NCI-H2029 treated with DMSO at 0.1 percent for 48 hours (cell line): ENCODE measurements at places on chromosomes 2 and 18.

DNA sequence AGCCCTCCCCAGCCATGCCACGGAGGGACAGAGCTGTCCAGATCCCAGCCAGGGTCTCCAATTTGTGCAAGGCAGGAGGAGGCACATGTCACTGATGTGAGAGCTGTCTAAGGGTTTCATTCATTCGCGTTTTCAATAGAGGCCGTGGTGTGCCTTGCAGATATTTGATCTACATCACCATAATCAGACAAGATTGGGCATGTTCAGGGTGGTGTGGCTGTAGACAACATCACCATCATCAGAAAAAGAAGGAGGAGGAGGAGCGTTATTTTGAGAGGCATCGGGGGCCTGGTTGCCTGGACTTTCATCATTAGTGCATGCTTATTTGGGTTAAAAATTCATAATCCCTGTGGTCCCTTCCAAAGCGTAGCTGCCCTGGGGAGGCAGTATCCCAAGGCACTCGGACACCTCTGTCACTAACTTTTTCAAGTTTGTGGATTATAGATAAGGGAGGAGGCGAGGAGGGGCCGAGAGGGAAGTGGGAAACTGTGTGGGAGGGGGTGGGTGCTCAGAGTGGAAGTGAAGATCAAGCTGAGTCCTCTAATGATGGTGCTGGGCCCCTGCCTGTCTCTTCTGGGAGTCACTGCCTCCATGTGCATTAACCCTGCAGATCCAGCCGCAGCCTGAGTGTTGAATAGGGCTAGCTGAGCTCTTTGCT lies 194.1 kb downstream of the CTIF start:
- no peak for DNase-seq

GRCh38 chr2:64284751-64285150 lies 140.5 kb upstream of the PELI1 start:
- peak; percentile 2 for DNase-seq

GRCh38 chr2:159557437-159558034 lies 58.8 kb downstream of the BAZ2B start:
- no peak for DNase-seq

DNA sequence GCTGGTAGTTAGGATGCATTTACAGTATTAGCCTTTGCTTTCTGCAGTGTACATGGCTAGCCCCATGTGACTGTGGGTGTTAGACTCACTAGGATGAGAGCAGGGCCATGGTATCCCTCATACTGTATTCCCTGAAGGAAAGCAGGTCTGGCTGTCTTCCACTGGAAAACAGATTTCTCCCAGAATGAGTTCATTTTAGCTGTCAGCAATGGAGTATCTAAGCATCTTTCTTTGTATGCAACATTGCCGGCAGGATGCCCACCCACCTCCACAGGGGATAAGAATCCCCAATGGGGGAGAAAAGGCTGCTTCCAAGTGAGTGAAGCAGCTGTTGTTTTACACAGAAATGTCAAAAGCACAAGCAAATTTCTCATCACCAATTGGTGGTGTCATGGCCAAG lies 142.7 kb upstream of the KLHL14 start:
- DNase-seq, result no peak

- no peak for DNase-seq
Measured at GRCh38 chr2:102703748-102704147, 58.1 kb upstream of the TMEM182 start.

- DNase-seq, result no peak
Measured at GRCh38 chr2:207226243-207226642, 60.5 kb upstream of the KLF7 start.

- no peak for DNase-seq
Measured at GRCh38 chr2:120161190-120161589, 62.0 kb downstream of the TMEM185B start.

DNA sequence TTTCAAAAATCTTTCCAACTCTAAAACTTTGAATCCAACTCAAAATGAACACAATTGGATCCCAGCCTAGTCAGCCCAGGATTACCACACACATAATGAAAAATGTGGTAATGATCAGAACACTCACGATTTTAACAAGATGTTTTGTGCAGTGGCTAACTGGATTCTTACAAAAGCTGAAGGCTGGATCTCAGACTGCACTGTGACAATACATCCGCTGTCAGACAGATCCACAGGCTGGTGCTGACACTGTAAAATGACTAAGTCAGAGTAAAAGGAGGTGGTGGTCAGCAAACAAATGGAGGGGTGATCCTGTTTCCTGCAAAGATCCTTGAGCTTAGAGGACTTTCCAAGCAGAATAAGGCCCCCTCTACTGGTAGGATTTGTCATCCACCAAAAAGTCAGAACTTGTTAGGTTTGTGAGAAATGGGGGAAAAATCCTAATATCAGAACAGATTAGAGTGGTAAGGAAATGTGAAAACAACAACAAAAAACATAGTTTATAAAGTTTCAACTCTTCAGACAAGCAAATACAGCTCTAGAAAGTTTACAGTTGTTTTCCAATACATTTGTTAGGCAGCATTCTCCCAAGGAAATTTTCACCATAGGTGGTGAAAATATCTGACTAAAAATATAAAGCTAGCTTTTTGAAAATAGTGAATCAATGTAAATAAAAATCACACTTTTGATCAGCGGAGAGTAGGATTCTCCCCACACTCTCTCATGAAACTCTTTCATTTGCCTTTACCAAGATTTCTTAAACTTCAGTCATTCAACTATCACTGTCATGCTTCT lies 211.9 kb downstream of the AGPS start:
- DNase-seq, result no peak

DNA sequence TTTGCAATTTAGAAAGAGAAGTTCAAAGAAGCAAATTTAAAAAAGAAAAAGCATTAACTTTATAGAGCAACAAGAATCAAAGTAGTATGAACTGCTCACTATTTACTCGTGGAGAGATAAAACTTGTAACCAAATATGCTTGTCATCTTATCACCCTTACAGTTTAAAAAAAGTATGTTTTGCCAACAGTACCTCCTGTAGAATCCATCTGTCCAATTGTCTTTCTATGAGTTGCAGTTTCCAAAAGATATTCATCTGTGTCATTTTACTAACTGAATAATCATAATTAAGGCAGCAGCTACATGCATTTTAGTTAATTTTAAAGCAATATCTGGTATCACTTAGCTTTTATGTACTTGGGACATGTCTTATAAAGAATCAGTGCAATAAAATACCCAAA lies 1112.3 kb downstream of the DSC3 start:
- no peak for DNase-seq

- no peak for DNase-seq
Measured at GRCh38 chr2:125711075-125711474, 944.9 kb upstream of the GYPC start.

DNA sequence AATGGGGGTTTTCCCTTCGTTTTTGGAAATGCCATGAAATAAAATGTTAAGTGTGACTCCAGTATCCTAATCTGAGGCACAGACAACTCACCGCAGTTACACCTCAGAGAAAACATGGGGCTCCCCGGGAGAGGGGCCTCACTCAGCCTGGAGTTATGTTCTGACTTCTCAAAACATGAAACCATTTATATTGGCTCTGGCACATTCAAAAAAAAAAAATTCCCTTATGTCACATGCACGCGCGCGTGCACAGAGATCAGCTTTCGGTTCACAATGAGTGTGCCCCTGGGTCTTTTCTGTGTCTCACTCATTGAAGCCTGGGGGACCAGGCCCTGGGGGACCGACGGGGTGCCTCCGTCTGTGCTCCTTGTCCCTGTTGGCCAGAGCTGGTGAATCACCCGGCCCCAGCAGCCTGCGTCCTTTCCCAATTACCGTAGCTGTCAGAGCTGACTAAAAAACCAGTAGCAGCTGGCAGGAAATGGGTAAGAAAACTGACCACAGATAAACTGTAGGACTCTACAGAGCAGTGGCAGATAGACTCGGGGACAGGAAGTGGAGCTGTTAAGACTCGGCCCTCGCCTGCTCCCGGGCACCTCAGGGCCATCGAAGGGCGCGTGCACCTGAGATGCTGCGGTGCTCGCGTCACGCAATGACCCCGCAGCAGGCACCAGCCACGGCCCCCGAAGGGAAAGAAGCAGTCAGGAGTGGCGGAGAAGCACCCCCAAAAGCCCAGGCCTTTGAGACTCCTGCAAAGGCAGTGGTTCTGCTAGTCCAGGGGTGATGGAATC lies 138.3 kb upstream of the ID2 start:
- DNase-seq, result peak; percentile 40

- DNase-seq, result no peak
Measured at GRCh38 chr2:3296182-3296972, 81.2 kb downstream of the EIPR1 start.

DNA sequence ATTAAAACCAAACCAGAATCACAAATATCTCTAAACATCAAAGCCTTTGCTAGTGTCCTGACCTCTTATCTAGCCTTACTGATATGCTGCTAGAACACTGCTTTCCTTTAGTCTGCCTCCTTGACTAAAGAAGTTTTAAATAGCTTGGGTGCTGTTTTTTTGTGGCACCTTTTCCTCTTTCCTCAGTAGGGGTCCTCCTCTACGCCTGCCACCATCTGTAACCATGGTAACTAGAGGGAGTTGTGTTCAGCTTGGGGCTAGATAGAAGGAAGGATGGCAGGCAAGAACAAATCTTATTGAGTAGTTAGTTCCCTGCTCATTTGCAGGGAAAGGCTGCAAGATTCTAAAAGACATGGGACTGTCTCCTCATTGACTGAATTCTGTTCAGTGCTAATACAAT lies 86.0 kb downstream of the TAF4B start:
- DNase-seq, result no peak

DNA sequence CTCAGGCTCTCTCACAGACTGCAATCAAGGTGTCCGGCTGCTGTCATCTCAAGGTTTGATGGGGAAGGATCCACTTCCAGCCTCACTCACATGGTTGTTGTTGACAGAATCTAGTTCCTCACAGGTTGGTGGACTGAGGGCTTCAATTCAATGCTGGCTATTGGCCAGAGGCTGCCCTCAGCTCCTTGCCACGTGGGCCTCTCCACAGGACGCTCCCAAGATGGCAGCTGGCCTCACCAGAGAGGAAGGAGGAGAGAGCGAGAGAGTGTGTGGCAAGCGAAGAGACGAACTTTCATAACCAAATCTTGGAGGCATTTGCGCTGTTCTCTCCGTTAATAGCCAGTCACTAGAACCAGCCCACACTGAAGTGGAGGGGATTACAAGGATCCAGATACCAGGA lies 13.5 kb upstream of the DNMT3A start:
- DNase-seq, result no peak

DNA sequence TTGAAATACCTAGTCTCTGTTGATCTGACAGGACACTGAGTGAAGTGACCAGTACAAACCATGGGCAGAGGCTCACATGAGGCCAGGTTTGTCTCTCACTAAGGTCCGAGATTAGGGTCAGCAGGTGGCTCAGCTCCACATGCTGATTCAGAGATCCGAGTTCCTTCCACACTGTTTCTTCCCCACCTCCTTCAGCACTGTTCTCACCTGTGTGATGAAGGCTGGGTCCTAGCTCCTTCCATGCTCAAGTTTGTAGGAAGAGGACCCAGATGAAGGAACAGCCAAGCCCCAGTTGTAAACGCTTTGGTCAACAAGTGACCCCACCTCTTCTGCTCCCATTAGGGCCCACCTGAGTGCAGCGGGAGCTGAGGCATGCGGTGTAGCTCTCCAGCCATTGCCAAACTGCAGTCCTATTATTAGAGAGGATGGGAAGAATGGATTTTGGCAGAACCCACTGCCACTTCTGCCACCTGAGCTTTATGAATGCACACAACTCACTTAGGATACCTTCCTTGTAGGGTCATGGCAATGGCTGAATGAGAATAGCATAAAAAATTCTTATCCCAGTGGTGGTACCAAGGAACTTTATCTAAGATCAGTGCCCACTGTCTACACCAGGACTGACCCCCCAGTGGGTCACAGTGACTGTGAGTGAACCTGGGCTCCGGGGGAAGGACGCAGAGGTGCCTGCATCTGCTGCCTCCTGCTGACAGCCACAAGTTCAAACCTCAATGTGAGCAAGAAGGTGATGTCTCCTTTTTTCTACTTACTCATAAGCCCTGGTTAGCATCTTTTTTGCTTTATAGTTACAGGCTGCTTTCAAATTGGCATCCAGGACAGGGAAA lies 324.8 kb upstream of the HS6ST1 start:
- no peak for DNase-seq

DNA sequence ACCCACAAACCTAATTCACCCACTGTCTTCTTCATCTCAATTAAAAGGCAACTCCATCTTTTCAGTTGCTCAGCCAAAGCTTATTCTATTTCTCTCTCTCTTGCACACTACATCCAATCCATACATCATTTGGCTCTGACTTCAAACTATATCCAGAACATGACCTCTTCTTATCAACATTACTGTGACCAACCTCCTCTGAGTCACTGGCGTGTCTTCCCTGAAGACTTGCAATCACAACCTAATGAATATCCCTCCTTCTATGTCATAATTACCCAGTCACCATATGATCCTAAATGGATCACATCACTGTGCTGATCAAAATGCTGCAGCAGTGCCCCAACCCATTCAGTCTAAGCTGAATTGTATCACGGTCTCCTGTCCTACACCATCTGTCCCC lies 22.6 kb upstream of the SULT1C3 start:
- DNase-seq, result no peak

DNA sequence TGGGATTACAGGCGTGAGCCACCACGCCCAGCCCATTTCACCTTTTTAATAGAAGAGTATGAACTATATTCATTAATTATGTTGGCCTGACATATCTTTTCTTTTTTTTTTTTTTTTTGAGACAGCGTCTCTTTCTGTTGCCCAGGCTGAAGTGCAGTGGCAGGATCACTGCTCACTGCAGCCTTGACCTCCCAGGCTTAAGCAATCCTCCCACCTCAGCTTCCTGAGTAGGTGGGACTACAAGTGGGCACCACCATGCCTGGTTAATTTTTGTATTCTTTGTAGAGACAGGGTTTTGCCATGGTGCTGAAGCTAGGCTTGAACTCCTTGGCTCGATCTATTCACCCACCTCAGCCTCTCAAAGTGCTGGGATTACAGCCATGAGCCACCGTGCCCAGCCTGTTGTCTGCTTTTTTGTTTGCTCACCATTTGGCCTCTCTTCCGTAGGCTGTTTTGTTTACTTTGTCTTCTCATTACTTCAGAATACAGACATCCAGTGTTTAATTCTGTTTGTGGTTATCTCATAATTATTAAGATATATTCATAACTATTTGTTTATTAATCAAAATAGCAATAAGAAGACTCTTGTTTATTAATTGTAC lies 16.3 kb upstream of the CDH2 start:
- peak; percentile 36 for DNase-seq

GRCh38 chr2:189128970-189129369 lies 50.6 kb downstream of the COL5A2 start:
- DNase-seq, result no peak

- DNase-seq, result no peak
Measured at GRCh38 chr2:145851730-145852129, 1331.8 kb upstream of the ZEB2 start.

DNA sequence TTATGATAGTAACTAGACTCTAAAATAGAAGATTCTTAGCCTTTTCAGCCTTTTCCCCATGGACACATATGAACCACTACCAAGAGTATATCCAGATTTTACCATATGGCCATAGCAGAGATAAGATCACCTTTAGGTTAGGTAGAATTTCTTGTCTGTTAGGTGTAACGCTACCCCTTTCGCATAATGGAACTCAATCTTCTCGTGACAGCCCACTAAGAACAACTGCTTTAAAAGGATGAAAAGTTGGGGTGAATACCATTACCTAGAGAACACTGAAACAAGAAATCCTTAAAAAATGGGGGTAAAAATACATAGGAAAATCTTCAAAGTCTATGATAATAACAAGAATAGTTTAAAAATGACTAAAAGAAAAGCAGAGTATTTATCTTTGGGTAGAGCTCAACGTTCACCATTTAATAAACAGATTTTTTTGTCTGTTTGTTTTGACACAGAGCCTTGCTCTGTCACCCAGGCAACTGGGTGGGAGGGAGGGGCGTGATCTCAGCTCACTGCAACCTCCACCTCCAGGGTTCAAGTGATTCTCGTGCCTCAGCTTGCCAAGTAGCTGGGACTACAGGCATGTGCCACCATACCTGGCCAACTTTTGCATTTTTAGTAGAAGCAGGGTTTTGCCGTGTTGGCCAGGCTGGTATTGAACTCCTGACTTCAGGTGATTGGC lies 67.2 kb downstream of the VIL1 start:
- no peak for DNase-seq
